ENCODE measurements at places on chromosomes 16 and 17.
A peak's percentile ranks its signal among the peaks of the same experiment; 100 is the strongest.

DNA sequence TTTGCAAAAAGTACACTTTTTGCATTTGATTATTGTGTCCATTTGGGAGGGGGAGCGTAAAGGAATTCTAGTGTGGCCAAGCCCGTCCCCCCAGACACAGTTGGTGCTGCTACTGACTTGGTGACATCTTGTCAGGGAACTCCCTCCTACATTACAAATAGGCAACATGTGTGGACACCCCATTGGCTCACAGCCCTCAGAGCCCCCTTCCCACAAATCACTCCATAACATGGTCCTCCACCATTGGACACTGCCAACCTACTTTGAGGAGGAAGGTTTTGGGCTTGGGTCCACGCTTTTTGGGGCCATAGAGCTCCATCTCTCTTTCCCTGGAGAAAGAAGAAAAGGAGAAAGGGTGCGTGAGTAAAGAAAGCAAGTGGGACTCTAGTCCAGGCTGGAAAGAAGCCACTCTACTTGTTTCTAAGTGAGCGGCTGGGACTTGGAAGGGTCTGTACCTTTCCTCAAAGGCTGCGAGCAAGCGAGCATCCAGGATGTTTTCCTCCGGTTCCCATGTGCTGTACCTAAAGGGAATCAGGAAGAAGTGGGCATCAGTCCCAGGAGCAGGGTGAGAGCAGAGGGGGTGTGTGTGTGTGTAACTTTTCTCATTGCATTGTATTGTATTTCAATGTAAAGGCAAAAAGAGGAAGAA, 958 bp downstream of the CBX8 start:
- no peak for DNase-seq

- no peak for DNase-seq
Measured at GRCh38 chr17:41624208-41625101, at the start of gene KRT17. TSS of gene KRT17 (minus strand) at chr17:41624575. CDS start at chr17:41624509, 66 bp downstream.

DNA sequence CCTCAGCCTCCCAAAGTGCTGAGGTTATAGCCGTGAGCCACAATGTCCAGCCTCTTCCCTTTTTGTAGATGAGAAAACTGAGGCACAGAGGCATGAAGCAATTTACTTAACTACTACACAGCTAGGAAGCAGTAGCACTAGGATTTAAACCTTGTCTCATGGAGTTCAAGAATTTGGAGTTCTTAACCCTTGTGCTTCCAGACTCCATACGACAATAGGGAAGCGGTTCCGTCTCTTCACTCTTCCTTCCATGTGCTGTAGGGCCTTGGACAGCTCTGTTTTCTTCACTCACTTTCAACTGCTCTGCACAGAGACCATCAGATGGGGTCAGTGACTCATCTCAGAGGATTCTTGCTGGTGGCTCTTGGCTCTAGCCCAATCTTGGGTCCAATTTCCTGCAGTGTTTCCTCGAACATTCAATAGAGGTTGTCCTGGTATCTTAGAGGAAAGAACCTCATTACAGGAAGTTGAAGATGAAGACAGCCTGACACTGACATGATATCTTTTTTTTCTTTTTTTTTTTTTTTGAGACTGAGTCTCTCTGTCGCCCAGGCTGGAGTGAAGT, 19.3 kb downstream of the ITGAL start:
- DNase-seq: peak; percentile 49

DNA sequence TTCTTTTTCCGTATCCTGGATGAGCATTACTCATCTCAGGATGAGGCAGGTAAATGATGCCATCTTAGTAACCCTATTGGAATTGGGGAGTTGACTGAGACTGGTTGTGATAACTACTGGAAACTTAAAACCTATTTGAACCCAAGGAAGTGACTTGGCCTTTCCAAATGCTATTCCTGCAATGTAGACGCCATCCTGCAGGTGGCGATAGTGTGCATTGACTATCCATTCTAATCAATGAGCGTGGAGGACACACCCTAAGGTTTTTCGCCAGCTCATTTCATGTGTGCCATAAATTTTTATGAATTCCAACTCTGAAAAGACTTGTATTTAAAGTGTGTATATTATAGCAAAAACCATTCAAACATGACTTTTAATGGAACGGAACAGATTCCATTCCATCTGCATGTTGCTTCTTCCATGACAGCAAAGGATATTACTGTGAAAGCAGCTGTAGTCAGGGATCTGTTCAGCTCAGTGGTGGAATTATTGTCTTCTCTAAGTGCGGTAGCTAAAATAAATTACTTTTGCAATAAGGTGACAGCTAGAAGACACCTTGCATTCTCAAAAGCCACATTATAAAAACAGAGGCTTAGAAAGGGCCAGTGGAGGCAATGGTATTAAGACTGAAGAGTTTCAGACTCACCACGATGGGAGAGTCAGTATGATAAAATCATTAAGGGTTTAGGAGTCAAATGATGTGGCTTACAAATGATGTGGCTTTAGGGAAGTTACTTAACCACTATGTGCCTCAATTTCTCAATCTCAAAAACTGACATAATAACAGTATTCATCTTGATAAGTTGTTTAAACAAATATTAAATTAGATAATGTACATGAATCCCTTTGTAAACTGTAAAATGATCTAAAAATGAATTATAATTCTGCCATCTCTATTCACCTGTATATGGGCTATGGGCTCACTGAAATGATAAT, 55.5 kb downstream of the SYT17 start:
- peak; percentile 1 for DNase-seq

- no peak for DNase-seq
Measured at GRCh38 chr17:64066716-64067115, 46.3 kb upstream of the ICAM2 start.

DNA sequence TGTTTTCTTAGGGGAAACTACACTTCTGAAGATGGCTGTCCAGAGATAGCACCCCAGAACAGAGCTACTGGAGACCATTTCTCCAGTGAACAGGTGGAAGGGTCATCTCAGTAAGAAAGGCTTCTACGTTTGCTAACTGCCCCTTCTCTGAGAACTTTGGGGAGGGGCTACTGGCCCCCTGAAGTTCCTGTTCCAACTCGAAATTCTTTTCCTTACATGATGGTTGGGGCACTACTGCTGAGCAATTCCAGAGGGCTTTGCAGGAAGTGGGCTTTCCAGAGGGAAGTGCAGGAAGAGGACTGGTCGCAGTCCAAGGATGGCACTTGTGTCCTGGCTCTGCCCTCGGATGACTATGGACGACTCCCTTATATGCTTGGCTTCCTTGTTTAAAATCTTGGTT, 31.2 kb downstream of the TOM1L2 start:
- DNase-seq: no peak

- peak; percentile 98 for DNase-seq
Measured at GRCh38 chr17:2087597-2088211, 32.8 kb downstream of the HIC1 start.

GRCh38 chr17:28228109-28228840, 90.7 kb upstream of the TMEM97 start:
- DNase-seq: peak; percentile 16

DNA sequence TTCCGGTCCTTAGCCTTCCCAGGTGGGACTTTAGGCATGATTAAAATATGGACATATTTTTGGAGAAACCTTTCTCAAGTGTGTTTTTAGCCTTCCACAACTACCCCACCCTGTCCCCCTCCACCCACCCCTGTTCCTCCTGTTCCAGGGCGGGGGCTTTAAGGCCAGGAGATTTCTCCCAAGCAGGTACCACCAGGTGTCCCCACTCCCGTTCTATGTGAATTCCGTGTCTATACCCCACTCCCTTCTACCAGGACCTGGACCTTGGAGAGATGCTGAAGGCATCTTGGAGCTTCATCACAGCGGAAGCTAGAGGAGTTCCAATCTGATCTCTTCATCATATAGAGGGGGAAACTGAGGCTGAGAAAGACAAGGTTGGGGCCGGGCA, 9.7 kb downstream of the CA4 start:
- DNase-seq: no peak

DNA sequence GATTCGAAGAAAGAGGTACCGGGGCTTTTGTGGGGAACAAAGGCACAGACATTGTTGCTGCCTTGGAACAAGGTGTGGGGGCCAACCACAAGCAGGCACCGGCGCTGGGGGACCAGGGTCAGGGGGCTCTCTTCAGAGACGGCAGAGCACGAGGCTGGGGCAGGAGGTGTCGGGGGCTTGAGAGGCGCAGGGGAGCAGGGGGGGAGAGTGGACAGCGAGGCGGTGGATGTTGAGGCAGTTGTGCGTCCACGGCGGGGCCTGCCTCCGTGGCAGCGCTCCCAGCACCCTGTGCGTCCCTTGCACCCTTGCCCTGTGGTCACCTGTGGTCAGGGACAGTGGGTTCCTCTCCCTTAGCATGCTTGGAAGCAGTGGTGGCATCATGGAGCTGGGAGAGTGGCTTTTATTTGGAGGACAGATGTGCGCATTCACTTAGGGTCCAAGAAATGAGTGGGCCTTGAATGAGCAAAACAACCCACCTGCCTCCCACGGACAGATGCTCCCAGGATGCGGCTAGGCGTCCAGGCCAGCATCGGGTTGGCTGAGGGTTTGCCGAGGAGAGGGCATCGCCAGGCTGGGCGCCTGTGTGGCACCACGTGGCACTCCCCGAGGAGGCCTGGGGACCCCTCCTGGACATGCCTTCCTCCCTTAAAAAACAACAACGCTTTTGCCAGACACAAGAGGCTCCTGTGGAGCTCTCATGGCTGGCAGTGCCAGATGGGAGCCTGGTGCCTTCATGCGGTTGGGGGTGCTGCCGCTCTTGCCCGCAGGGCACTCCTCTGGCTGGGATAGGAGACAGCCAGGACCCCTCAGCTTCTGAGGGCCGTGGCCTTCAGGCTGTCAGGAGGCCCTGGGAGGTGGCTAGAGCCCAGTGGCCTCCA, 113.0 kb downstream of the BANP start:
- DNase-seq: no peak

DNA sequence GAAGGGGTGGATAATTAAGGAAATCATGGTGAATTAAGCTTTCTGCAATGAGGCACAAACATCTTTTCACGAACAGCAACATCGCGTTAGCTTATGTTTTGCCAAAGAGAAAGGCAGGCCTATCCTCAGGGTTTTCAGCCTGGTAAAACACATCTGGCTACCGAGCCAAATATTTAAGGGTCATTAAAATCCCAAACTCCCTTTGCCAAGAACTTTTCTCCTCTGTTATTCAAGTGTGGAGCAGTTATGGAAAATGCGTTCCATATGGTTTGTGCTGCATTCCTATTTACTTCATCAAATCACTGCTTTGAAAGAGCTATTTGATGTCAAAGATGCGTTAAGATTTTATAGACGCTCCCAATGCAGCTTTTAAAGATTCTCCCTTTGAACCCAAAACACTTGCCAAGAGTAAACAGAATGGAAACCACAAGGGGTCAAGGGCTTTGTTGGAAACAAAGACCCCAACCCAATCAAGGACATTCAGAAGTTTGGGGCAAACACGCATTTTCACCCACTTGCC, 308.3 kb upstream of the CDH5 start:
- DNase-seq: no peak

DNA sequence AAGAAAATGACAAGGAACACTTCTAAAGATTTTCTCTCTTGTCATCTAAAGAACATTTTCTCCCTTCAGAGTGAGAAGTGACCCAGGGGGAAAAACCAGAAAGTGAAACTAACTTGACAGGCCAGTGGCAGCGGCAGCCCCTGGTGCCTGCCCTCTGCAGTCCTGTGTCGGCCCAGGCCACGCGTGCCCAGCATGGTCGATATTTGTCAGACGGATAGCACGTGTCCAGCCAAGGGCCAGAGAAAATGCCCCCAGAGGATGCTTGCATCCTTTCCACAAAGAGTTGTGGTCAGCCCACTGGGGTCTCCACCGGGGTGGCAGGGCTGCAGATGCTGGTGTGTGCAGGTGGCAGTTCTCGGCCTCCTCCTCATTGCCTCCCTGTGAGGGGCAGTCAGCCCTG, 176.6 kb downstream of the RAB11FIP4 start:
- no peak for DNase-seq

- no peak for DNase-seq
Measured at GRCh38 chr17:32723310-32723955, 153.5 kb downstream of the MYO1D start.

- peak; percentile 77 for DNase-seq
Measured at GRCh38 chr17:17303010-17303846, at the start of gene NT5M. TSS of gene NT5M (plus strand) at chr17:17303373. CDS start at chr17:17303551, 178 bp downstream.

DNA sequence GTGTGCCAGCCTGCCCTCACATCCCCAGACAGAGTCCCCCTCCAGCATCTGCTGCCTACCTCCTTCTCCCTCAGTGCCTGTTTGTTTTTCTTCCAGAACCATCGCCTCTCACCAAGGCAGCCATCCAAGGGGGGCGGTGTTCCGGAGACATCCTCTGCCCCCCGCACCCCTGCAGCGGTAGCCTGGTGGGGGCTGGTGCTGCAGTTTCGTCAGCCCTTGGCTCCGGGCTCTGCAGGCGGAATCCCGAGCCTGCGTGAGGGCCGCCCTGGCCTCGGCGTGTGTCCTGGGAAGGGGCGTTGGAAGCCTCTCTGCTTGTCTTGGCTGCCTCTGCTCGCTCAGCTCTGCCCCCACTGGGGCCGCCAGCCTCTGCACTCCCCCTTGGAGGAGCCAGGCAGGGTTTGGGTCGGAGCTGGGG, 126.0 kb upstream of the CIBAR2 start:
- DNase-seq: peak; percentile 76
